ENCODE measurements at places on chromosomes 16 and 17.

DNA sequence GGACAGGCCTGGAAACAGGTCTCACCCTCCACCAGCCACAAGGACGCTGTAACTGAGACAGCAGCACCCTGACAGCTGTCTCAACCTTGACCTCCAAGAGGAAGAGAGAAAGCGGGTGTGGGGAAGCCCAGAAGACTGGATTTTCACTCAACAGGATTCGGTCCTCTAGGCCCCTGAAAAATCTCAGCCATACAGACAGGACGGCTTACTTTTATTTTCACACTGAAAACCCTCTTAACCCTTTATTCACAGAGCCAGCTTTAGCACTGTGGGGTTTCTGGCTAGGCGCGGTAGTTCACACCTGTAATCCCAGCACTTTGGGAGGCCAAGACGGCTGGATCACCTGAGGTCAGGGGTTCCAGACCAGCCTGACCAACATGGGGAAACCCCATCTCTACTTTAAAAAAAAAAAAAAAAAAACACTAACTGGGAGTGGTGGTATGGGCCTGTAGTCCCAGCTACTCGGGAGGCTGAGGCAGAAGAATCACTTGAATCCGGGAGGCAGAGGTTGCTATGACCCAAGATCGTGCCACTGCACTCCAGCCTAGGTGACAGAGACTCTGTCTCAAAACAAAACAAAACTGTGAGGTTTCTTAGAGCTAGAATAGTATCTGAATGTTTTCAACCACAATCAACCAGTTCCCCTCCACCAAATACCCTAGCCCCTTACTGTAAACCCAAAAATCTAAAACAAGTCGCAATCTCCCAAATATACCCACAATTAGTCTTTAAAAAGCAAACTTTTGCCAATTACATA, 5.3 kb downstream of the ANKRD11 start:
- DNase-seq: no peak

- DNase-seq: no peak
Observed at GRCh38 chr17:27644586-27644985, 13.6 kb downstream of the LGALS9 start.

- DNase-seq: no peak
Observed at GRCh38 chr17:41537614-41537954, 9.5 kb upstream of the KRT19 start.

GRCh38 chr16:19151310-19151709, 16.7 kb upstream of the SYT17 start:
- DNase-seq: no peak

- peak; percentile 69 for DNase-seq
Observed at GRCh38 chr16:66070140-66070917, 296.2 kb upstream of the CDH5 start.

GRCh38 chr16:8816967-8817655, 19.5 kb downstream of the PMM2 start:
- DNase-seq: no peak

DNA sequence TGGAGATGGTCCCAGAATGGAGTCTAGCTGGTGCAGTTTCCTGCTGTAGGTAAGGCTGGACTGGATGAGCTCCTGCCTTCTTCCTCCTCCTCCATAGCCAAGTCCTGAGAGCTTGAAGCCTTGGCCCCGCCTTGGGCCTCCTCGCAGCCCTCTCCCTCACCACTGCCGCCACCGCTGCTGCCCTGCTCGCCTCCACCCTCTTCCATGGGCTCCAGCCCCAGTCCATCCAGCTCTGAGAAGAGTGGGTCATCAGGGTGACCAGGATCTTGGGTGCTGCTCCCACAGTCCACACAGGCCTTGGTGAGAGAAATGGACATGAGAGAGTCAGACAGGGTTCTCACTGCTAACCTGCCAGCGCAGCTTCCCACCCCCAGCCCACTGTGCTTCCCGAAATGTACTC, 11.2 kb downstream of the PER1 start:
- no peak for DNase-seq

DNA sequence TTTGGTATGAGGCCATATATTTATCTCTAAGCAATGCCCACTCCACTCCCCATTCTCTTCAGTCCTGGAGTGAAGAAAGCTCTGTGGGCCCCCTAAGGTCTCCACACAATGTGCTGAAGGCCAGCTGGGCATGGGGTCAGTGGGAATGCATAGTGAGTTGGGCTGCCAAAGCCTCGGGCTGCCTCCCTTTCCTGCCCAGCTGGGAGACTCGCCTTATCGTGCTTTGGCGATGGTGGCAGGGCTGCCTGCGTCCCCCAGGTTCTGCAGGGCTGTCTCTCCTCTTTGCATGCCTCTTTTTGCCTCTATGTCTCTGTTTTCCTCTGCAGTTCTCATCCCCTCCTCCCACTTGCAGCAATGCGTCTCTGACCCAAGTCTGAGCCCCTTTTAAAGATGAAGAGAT, 116.5 kb downstream of the CYLD start:
- no peak for DNase-seq
